ENCODE measurements at places on chromosomes 1 and 21.

- DNase-seq: no peak
These were observed 10.6 kb upstream of the SPSB1 start for GRCh38 chr1:9281908-9282695.

GRCh38 chr1:192086644-192087043 lies 71.6 kb upstream of the RGS18 start:
- DNase-seq: no peak

DNA sequence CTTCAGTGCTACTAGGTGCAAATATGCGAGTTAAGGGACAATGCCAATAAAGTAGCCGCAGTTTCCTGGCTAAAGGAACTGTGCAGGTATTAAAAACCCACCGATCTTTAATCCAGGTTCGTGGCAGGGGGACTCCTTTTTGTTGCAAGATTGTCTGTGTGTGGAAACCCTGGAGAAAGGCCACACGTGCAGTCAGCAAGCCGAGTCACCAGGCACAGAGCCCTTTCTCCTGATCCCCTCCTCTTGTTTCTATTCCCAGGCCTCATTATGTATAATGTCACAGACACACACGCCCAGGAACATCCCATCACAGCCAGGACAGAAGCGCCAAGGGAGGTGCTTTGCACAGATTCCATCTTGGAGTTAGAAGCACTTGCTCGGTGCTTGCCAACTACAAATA lies 528.9 kb downstream of the KIF26B start:
- no peak for DNase-seq

- DNase-seq: no peak
These were observed 199.3 kb upstream of the DEPDC1 start for GRCh38 chr1:68696221-68696620.

DNA sequence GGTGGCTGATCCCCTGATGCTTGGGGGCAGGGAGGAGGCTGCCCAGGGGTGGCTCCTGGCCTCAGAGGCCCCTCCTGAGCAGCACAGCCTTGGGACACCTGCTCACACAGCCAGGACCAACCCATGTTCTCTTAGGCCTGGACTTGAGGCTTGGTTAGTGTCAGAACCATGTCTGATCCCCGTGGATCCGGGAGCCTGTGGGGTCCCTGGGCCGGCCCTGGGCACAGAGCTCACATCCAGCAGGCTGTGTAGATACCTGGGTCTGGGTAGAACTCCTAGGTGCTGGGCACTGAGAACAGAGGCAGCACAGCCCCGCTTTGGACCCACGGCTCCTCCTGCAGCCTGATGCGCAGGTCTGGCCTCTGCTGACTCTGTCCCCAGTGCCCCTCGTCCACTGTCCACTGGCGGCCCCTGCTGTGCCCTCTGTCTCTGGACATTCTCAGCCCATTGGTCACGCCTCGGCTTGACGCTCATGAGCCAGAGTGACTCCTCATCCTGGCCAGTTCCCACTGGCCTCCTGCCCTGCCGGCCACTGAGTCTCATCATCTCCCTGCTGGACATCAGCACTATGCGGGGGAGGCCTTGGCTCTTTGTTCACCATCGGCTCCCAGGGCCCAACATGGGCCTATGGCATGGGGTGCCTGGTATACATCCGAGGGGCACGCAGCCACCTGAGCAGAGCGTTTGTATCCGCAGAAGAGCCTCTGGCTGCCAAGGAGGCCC lies 70.2 kb downstream of the TRIM11 start:
- peak; percentile 13 for DNase-seq

DNA sequence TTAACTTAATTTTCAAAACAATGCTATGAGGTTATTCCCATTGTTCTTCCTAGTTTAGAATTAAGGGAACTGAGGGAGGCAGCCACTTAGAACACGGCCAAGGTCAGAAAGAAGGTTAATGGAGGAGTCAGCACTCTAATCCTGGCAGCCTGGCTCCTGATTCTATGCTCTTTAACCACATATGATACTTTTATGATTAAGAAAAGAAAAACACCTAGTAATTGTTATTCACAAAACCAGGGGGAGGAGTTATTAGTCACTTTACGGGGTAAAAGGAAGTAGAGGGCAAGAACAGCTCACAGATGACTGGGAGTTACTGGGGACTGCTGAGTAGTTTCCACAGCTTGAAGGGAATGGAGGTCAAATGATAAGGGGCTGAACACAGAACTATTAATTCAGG lies 38.6 kb downstream of the GADD45A start:
- DNase-seq: no peak

DNA sequence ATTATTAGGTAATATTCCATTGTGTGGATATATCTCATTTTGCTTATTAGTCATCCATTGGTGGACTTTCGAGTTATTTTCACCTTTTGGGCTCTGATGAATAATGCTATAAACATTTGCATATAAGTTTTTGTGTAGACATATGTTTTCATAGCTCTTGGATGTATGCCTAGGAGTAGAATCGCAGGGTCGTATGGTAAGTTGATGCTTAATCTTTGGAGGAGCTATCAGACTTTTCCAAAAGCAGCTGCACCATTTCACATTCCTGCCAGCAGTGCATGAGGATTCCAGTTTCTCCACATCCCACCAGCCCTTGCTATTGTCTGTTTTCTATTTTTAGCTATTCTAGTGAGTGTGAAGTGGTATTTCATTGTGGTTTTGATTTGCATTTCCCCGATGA lies 120.3 kb upstream of the TMEM51 start:
- DNase-seq: no peak

DNA sequence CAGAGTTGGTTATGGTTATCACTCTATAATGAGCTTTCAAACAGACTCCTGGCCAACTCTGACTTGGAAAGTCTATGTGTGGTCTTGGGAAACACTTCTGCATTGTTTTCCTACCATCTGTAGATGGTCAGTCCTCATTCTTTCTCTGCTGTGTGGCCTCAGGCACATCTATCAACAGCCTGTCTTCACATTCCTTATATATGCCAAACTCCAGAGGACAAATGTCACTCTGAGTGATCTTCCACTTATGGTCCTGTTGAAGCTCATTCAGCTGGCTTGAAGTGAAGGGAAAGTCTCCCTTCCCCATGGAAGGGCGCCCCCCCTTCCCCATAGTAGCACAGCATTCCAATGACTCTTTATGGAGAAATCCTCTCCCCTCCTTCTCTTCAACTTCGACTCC lies 58.7 kb downstream of the VANGL2 start:
- no peak for DNase-seq

DNA sequence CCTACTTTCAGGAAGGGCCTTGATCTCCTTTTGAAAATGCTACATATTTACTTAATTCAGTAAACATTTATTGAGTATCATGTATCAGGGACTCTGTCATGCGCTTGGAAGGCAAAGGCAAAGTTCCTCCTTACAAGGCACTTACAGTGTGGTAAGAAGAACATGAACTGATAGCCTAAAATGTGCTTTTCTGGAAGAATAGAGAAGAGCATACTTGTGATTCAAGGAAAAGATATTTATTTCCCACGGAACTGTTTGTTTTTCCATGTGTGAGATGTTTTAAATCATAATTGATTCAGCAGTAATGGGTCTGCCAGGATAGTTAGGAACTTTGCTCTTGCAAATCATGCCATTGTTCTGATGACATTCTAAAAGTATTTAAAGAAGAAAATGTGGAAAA lies 110.1 kb upstream of the ZNHIT6 start:
- DNase-seq: no peak

GRCh38 chr1:54559111-54559548 lies 11.1 kb downstream of the ACOT11 start:
- peak; percentile 65 for DNase-seq

DNA sequence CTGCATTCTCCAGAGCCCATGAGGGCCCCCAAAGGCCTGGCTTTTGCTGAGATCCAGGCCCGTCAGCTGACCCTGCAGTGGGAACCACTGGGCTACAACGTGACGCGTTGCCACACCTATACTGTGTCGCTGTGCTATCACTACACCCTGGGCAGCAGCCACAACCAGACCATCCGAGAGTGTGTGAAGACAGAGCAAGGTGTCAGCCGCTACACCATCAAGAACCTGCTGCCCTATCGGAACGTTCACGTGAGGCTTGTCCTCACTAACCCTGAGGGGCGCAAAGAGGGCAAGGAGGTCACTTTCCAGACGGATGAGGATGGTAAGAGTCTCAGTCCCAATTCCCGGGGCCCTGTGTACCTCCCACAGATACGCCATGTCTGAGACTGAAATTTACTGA lies 39.1 kb downstream of the PTPRU start:
- DNase-seq: no peak

DNA sequence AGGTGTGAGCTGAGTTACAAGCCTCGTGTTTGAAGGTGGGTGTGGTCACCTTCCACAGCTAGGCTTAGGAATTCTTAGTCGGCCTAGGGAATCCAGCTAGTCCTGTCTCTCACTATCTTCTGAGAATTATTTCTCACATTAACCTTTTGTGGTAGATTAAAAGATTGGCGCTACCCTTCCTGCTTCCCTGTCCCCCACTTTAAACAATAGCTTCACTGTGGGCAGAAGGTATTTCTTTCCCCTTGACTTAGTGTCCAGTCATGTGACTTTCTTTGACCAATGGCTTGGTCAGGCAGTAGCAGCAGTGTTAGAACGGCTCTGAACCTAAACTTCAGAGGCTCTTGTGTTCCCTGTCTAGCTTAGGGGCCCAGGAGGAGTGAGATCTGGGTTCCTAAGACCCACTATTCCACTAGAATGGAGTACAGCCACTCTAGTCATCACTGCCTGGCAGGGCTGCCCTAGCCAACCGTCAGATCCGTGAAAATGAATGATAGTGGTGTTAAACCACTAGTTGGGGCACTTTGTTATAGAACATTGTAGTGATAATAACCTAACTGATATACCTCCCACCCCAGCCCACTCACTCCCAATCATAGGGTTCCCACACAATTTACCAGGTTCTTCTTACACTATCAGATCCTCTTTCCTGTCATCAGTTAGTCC lies 13.9 kb upstream of the C1orf141 start:
- DNase-seq: no peak

DNA sequence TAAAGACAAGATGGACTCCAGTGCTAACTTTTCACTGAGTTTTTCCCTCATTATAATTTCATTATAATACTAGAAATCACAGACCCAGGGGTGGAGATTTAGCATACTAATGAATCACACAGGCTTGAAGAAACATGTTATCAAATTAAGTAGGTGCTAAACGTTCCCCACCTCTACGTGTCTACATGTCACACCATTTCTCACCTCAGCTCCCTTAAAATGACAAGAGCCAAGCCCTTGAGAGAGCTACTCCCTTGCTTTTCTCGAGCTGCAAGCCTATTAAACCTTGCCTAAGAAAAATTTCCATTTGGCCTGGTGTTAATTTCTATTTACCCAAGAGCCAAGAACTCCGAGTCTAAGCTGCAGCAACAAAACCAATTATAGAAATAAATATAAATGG lies 396.3 kb upstream of the NEGR1 start:
- DNase-seq: no peak

- no peak for DNase-seq
These were observed 358.1 kb downstream of the LRRIQ3 start for GRCh38 chr1:73839922-73840321.

- DNase-seq: no peak
These were observed 235.0 kb upstream of the KIAA0040 start for GRCh38 chr1:175427625-175428024.

DNA sequence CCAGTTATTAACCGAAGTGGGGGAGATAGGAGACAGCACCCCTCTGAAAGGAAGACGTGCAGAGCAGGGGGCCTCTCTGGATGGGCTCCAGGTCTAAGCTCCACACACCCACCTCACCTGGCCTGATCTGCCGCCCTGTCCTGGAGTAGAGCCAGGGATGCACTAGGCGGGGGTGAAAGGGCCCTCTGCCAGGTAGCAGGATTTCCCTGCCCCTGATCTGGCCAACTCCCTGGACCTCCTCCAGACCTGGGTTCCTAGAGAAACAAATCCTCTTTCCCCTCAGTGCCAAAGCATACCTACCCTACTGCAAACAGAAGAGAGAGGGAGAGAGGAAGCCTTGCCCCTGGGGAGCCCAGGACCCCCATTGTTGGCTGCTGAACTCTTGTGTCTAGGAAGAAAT lies 2.0 kb downstream of the CRABP2 start:
- DNase-seq: no peak

- no peak for DNase-seq
These were observed 17.6 kb downstream of the PM20D1 start for GRCh38 chr1:205832326-205832751.

DNA sequence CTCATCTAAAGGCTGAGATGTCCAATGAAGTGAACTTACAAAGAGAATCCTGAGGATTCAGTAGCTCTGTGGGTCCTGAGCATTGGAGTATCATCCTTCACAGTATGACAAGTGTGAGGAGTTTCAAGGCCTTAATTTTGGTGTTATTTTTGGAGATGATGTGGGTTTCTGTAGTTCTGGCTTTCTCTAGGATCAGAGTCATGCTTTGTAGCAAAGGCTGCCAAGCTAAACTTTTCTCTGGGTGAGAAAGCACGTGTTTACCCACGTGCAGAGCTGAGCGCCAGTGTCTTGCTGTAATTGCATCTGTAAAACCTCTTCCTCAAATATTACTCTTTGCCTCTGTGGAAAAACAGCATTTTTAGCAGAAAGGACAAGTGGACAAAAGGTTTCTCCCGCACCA lies 387.8 kb upstream of the LYPLAL1 start:
- DNase-seq: peak; percentile 82

GRCh38 chr1:94660994-94661393 lies 119.4 kb upstream of the F3 start:
- DNase-seq: no peak

DNA sequence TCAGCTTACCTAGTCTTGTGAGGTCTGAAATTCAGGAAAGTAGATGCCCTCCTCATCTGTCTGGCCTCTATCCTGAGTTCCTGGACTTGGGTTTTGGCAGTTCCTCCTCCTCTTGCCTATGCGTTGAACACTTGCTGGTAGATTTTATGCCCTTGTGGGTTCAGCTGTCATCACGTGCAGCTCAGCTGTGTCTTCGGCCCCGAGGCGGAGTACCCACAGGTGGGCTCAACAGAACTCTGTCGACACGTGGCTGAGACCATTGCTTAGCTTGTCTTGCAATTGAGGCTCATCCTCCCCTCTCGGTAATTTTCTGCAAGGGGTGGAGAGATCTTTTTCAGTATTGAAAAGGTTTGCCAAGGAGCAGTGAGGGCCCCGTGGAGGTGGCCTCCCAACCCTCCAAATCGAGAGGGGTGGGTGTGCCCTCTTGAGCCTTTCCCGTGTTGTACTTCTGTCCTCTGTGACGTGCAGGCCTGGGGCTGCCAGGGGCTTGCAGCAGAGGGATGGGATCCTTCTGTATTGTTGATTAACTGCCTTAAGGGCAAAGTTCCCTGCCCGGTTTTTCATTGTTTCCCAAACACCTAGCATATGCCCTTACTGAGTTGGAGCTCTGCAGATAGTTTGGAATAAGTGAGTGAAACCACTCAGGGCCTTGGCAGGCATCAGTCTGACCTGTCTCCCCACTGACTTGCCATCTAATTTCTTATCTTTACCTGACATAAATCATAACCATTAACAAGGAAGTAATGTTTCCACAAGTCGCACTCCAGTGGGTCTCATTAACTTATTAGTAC lies 2.9 kb downstream of the CENPS start:
- DNase-seq: no peak

Data from tibial artery (tissue), 4 donors.